ENCODE measurements at places on chromosomes 16 and 17.

- DNase-seq = peak; percentile 97
These were observed 42.0 kb downstream of the MGAT5B start for GRCh38 chr17:76909971-76910760.

- no peak for DNase-seq
These were observed 58.2 kb downstream of the IL21R start for GRCh38 chr16:27460213-27460612.

DNA sequence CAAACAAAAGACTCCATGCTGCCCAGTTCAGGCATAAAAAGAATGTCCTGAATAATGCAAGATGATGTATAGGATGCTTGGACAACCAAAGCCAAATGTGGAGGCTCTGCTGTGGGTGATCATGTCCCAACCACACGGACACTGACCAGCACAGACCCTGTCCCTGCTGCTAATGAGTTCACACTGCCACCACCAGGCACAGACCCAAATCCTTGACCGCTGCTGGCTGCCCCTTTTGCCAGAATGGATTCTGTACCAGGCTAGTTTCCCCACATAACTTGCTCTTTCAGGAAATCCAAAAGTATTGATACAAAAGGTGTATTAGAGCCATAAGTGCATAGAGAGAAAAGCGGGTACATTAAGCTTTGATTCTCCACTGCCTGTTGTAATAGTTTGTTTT lies 60.9 kb downstream of the XYLT1 start:
- no peak for DNase-seq

GRCh38 chr16:88754912-88755744 lies 29.9 kb downstream of the PIEZO1 start:
- peak; percentile 75 for DNase-seq

- DNase-seq = peak; percentile 80
These were observed 215.7 kb upstream of the CIBAR2 start for GRCh38 chr16:85327731-85328675.

DNA sequence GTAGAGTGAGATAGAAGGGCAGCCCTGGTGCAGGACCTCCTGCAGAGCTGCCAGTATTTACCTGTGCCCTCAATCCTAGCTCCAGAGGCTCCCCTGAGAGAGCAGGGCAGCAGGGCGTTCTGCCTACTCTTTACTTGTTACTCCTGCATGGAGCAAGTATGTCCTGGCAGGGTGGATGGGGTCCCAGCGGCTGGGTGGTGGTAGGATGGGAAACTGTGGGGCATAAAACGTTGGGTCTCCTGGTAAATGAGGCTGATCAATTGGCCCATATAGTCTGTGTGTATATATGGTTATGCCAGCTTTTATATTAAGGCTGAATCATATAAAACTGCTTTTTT lies 192.0 kb downstream of the NTN1 start:
- no peak for DNase-seq

DNA sequence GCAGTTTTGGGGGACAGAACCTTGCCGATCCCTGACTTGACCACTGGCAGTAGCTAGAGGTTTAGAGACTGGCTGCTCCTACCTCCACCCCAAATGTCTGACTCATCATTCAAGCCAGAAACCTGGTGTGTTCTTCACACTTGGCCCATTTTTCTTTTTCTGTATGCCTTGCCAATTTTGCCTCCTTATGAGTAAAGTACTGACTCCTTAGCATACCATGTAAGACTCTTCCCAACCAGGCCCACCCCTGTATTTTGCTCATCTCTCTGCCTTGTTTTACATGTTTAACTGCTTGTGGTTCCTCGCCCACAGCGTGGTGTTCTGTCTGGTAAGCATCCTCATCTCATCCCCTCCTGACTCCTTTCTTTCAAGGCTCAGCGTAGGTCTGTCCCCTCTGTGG lies 37.9 kb downstream of the NUP88 start:
- no peak for DNase-seq

- DNase-seq = no peak
These were observed 90.6 kb downstream of the USP22 start for GRCh38 chr17:20952183-20952582.

DNA sequence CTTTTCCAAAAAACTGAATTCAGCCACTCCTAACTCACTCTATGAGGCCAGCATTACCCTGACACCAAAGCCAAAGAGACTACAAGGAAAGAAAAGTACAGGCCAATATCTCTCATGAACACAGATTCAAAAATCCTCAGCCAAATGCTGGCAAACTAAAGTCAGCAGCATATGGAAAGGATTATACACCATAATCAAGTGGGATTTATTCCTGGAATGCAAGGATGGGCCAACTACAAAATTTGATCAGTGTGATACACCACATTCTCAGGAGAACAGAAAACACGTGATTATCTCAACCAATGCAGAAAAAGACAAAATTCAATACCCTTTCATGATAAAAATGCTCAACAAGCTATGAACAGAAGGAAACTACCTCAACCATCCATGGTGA lies 7.7 kb upstream of the AATK start:
- DNase-seq = no peak

DNA sequence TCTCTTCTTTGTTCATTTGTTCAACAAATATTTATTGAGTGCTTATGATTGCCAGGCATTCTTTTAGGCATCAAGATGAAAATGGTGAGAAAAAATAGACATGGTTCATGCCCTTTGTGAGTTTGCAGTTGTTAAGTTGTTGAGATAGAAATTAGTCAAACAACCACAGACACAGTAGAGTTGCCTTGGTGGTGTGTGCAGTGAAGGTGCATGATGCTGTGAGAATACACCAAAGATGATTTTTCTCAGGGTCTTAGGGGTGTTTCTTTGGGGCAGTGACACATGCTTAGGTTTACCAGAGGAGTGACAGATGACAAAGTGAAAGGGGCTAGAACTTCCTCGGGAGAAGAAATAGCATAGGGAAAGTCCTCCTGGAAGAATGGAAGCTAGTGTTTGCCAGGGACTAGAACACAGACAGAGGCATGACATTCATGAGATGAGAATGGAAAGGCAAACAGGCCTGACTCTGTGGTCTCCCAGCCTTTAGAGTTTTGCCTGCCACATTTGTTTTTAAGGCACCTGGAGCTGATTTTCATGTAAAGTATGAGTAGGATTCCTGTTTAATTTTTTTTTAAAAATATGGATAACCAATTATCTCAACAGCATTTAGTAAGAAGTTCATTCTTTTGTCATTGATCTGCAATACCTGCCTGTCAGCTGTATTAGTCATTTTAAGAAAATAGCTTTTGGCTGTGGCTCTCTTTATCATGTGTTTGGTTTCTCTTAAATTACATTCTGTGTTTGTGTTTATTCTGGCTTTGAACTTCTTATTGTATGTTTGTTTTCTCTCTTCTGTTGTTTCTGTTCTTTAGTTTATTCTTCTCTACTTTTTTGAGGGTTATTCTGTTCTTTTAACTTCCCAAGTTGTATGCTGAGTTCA lies 36.6 kb downstream of the CYLD start:
- DNase-seq = no peak

- DNase-seq = peak; percentile 86
These were observed at the start of gene MT1F for GRCh38 chr16:56657555-56658326. Gene MT1F, plus strand, starts transcription at chr16:56657959. Its CDS starts 100 bp downstream, at chr16:56658059.

GRCh38 chr17:52986056-52986662 lies 827.6 kb upstream of the CA10 start:
- DNase-seq = peak; percentile 10

DNA sequence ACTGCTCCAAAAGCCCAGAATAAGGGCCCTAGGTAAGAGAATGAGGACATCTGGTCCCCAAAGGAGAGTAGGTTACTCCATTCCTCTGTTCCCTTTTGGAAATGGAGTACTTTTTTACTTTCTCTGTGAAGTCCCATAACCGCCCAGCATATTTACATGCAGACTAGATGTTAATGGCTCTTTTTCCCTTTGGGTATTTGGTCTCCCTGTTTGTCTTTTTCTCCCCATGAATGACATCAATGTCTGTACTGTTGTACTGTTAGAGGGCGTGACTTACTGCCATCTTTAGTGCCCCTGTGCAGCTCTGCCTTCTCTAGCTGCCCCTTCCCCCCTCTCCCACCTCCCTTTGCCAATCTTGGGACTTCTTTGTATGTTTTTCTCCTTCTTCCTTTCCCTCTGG lies 19.0 kb downstream of the GPR179 start:
- no peak for DNase-seq

GRCh38 chr16:53566552-53567245 lies 63.7 kb upstream of the AKTIP start:
- no peak for DNase-seq

DNA sequence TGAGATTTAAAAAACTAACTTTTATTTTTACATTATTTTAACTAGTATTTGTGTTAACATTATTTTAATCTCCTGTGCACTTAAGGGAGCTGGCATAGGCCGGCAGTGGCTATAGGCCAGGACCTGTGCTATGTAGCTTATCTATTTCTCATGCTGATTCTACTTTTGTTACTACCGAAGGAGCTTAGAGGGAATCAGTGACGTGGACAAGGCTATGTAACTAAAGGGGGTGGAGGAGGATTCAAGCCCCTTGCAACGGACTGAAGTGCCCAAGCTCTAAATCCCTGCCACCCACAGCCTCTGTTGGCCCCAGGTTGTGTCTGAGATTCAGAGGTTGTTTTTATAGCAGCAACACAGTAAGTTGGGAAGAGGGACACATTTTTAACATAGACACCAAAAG lies 356.4 kb downstream of the WWOX start:
- peak; percentile 15 for DNase-seq

DNA sequence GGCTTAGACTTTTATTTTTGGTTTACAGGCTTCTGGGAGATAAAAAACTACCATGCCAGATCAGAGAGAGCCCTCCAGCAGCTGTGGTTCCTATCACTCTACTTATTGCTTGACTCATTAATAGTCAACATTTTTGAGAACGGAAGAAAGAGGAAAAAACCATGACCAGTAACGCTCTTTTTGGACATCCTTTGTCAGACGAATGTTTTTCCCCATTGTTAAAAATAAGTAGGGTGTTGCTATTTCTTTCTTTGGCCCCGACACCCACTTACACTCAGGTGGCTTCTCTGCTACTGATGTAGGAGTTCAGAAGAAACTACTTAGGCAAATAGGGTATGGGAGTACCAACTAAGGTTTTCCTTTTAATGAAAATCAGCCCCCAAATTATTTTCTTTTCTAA lies 27.5 kb downstream of the TVP23A start:
- no peak for DNase-seq

- no peak for DNase-seq
These were observed 30.3 kb upstream of the MYO15B start for GRCh38 chr17:75557075-75557851.

DNA sequence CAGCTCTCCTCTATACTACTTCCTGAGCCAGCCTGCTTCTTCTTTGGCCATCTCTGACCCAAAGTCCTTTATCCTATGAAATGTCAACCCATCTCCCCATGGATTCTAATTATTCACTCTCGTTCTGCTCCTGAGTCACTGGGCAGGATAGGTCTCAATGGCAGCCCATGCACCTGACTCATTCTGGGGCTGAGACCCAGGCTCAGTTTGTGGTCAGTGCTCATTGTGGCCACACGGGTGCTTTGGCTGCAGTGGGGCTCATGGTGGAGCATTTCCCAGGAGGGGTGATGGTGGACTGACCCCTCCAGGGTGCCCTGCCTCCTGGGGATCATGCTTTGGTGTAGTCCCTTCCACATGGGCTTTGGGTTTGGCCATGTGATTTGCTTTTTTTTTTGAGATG lies 154.8 kb upstream of the WSCD1 start:
- DNase-seq = no peak

DNA sequence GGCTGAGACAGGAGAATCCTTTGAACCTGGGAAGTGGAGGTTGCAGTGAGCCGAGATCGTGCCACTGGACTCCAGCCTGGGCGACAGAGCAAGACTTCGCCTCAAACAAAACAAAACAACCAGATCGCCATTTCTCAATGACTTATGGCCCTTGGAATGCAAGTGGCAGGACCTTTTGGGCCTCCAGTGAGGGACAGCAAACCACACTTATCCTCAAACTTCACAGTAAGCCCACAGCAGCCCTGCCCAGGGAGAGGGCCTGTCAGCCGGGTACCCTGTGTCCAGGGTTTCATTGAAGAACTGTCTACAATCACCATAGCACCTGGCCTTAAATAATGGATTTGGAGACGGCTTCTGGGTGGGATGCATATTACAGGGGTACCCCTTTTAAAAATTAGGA lies 11.7 kb downstream of the TRAF4 start:
- no peak for DNase-seq

DNA sequence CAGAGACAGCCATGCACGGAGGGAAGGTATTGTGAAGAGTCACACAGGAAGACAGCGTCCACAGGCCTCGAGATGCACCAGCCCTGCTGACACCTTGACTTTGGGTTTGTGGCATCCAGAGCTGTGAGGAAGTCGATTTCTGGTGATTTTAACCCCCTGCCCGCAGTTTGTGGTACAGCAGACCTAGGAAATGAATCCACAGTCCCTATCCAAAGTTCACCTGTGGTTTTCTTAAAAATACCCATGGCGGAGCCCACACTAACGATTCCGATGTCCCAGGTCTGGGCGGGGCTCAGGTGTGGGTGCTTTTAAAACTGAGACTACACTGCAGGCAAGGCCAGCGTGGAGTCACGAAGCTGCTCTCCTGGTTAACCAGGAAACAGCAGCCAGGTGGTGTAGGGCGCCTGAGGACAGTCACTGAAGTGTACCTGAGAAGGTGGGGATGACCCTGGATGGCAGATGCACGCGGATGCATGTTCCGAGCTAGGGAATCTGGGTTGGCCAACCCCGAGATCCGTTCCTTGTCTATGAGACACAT lies 14.4 kb upstream of the MEAK7 start:
- no peak for DNase-seq

GRCh38 chr17:51472670-51473205 lies 212.4 kb downstream of the UTP18 start:
- DNase-seq = no peak

- no peak for DNase-seq
These were observed 26.8 kb downstream of the SGSM2 start for GRCh38 chr17:2363851-2364762.

GRCh38 chr17:29574732-29575510 lies 6.4 kb downstream of the TP53I13 start:
- DNase-seq = no peak

DNA sequence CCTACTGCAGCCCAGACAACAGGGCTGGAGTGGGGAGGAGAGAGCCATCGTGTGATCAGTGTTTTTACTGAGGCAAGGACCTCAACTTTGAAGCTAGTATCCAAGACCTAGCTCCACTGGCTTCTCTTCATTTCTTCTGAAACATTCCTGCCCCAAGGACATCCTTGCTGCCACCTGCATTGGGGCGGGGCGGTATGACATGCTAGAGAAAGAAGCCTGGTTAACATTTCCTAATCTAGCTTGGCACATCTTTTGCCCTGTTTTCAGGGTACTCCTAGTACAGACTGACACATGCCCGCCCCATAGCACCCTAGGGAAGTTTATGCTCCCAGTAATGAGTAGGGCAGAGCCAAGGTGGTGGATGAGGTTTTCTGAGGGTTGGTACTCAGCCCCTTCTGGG lies 17.8 kb upstream of the ANKRD40CL start:
- no peak for DNase-seq

Measured in iPS-NIHi11 (cell line).